Stimulated activated CD4-positive, alpha-beta T cell treated with anti-CD3 and anti-CD28 coated beads, Interleukin-1b, Interleukin-23, amount 100 ng/mL, for 48 hours (primary cell): ENCODE measurements at places on chromosomes 2 and 18.

DNA sequence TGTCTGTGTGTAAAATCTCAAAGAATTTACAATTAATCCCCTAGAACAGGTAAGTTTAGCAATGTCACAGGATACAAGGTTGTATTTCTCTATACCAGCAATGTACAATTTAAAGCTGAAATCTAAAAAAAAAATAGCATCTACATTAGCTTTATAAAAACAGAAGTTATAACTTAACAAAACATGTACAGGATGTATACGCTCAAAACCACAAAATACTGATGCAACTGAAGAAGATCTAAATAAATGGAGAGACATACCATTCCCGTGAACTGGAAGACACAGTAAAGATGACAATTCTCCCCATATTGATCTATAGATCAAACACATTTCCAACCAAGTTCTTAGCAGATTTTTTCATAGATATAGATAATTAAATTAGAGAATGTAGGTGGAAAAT is 17.5 kb upstream of the RANBP2 start:
- no peak for DNase-seq

DNA sequence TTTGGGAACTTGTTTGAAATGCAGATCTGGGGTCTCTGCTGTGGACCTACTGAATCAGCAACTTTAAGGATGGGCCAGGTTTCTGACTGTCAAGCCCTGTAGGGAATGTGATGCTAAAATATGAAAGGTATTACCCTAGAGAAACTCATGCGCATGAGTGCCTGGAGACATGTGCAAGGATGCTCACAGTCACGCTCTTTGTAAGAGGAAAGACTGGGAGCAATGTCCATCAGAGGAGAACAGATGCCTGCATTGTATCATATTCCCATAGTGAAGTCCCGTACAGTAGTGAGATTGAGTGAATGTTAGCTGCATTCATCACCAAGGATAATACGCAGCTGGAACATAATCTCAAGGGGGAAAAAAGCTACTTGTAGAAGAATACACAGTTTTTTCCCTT is 14.1 kb downstream of the ZNF407 start:
- no peak for DNase-seq

- DNase-seq = no peak
These were observed 92.4 kb upstream of the RASGRP3 start for GRCh38 chr2:33383855-33384598.

GRCh38 chr2:112534826-112535225 is 7.4 kb upstream of the POLR1B start:
- DNase-seq = no peak

- no peak for DNase-seq
These were observed 65.2 kb upstream of the CRIM1 start for GRCh38 chr2:36290306-36290856.

- DNase-seq = no peak
These were observed 55.4 kb downstream of the REL start for GRCh38 chr2:60936757-60937156.

DNA sequence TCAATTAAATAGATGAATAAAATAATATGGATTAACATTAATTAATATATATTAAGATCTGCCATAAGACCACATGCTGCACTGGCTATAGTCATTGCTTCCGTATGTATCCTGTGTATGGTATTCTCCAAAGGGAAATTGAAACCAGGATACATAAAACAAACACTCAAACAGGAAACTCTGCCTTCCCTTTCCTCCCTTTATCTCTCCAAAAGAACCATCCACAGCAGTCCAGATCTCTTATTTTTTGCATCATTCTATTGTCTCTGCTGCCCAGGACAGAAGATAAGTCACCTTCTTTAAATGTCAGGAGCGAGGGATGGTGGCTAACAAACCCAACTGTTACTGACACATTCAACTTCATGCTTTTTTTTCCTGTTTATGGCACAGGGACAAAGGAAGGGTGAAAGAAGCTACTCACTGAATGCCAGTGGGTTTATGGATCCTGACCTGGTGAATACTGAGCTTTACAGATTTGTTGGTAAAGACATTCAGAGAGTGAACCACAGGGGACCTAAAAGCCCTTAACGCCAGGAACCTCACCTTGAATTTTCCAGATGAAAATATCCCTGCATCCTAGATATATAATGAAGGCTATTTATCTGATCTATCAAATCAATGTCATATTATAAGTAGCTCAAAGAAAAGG is 67.5 kb downstream of the CSRNP3 start:
- DNase-seq = no peak

- DNase-seq = peak; percentile 67
These were observed 49.8 kb downstream of the SLC14A2 start for GRCh38 chr18:45664824-45665763.

GRCh38 chr18:362311-363290 is 94.8 kb upstream of the THOC1 start:
- no peak for DNase-seq

DNA sequence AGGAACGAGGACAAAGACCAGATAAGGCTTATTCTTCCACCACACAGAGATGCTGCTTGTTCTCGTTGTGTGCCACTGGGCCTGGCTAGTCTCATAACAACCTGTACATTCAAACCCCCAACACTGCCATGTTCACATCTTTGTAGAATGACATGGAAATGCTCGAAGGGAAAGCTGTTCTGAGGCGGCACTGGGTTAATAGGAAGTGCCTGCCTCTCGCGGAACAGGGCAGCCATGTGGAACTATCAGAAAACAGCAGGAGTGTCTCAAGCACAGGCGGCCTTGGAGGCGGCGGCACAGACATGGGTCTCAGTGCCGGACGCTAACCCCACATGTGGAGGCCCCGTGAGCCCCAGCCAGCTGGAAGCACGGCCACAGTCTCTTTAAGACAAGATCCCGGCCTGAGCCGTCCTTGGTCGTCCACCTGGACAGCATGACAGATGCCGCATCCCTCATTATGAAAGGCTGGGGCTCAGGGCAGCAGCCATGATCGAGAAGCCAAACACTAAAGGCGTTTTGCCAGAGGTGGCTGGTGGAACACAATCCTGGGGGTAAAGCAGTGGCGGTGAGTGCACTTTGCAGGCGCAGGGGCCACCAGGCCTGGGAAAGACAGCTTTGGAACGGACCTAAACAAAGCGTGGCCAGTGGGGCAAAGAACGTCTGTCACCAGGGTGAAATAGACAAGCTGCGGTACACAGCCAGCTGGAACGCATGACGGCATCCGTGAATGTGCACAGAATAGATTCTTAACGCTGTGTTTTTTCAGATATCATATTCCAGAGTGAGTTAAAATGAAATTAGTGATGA is 161.0 kb downstream of the HDAC4 start:
- no peak for DNase-seq

DNA sequence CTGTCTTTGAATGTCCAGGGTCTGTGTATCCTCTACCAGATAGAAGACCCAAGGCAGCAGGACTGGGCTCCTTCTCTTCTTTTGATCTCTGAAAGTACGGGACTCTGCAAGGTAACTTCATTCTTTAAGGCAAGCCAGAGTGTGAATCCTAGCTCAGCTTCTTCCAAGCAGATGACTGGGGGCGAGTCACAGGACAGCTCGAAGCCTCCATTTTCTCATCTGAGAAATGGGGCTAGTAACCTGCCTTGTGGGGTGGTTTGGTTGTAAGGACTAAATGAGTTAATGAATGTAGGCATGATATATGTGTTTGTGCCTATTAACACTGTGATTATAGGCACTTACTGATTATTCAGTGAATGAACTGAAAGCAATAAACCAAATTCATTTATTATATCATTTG is 46.7 kb downstream of the DGKD start:
- DNase-seq = no peak
